ENCODE measurements at places on chromosomes 1 and 21.

DNA sequence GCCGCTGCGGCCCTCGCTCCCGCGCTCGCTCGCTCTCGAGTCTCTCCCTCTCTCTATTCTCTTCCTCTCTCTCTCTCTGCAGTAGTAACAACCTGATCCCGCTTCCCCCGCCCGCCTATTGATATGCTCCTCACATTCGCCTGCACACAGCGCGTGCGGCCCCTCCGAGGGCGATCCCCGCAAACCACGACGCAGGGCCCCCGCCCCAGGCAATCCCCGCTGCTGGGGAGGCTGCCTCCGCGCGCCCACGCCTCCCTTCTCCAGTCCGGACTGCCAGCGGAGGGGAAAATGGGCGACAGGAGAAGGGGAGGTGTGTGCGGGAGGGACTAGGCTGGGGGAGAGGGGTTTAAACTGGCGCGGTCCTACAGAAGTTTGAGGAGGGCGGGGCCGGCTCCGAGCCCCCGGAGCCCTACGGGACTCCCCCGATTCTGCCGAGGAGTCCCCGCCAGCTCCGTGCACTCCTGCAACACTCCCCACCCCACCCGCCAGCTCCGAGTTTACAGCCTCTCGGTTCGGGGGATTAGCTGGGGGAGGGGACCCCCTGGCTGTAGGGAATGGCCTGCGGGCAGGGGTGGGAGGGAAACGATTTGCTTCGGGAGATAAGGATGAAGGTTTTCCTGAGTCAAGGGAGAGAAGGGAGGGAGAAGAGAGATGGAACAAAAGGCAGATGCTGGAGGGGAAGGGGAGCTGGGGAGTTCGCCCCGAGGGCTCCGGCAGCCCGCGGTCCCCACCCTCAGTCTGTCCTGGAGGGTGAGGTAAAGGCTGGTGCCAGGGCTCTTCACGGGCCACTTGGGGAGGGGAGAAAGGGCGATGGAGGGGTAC lies 66.6 kb downstream of the SYT2 start:
- no peak for DNase-seq

- no peak for DNase-seq
These were observed 68.6 kb downstream of the RPAP2 start for GRCh38 chr1:92367496-92367895.

DNA sequence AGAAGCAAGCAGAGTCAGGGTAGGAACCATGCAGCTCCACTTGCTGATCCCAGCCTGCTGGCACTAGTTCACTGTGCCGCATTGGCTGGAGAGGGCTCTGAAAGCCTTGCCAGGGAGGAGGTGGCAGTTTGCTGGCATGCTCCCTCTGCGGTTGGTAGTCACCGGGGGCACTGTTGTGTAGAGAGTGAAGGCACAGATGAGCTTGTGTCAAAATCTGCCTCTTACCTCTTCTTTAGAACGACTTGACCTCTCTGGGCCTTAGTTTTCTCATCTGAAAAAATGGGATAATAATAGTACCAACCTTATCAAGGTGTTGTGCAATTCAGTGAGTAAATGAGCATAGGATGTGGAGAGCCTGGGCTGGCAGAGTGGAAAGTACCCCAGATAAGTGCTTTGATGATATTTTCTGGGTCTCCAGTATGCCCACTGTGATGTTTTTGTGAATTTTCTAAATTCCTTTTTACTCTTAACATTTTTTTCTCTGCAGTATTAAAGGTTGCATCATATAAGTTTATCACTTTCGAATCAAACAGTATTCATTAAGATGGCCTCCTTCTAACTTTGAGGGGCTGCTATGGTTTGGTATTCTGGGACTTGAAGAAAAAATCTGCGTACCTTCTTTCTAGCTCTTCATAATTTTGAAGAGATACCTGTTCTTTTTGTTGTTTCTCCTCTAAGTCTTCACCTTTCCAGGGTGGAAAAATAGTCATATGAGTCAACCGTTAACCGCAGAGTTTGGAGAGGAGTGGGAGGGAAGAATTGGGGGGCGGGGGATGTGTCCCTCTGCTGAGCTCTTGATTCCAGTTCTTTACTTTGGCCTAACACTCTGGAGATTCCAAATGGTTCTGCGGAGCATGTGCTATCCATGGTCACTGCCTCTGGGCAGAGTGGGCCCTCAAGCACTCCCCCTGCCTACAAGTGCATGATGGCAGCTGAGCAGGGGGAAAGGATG lies 26.8 kb downstream of the SZRD1 start:
- DNase-seq = no peak

- DNase-seq = no peak
These were observed 13.3 kb downstream of the COL9A2 start for GRCh38 chr1:40303790-40304189.

GRCh38 chr1:102219463-102219862 lies 222.7 kb upstream of the OLFM3 start:
- DNase-seq = no peak

DNA sequence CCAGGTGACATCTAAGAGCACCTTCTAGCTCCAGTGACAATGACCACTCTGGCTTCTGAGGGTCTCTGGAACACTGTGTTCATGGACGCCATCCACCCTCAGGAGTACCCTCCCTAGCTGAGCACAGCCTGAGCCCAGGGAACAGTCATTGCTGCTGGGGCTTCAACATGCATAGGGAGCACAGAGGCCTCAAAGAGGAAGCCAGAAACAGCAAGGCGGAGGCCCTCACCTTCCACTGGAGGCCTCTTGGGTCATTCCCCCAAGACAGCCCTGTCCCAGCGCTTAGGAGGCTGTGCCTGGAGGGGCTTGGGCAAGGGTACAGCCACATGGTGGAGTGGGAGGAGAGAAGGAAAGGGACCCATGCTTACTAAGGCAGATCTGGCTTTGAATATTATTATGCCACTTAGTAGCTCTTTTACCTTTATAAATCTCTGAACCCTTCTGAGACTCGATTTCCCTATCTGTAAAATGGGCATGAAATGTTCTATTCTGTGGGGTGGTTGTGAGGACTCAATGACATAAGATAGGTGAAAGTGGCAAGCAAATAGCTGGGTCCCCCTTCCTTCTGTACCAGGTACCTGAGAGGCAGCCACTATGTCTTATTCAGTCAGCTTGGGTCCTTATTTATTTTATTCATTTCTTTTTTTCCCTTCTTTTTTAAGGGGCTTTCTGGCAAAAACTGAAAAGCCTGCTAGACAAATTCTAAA lies 32.8 kb downstream of the PTAFR start:
- DNase-seq = no peak

- no peak for DNase-seq
These were observed 45.9 kb downstream of the CAMSAP2 start for GRCh38 chr1:200784576-200784975.

GRCh38 chr1:24503059-24503751 lies 569 bp downstream of the RCAN3 start:
- DNase-seq = no peak

- no peak for DNase-seq
These were observed 38.5 kb downstream of the EDEM3 start for GRCh38 chr1:184716158-184716557.

GRCh38 chr1:247332623-247333361 lies 1.1 kb upstream of the ZNF496 start:
- DNase-seq = peak; percentile 84

DNA sequence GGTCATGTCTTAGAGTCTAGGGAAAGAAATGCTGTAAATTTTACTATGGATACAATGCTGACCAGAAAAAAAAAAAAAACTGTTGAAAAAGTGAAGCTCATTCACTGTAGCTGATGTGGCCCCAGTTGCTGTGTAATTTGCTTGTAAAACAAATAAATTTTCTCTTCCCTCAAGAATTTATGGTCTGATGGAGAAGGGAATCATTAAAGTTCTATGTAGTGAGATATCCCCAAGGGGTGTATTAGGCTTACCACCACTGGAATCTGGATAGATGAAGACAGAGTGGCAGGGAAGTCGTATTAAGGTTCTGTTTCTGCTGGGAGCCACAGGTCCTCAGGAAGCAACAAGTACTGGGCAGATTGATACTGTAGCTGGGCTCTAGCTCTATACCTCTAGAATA lies 860.0 kb downstream of the LTN1 start:
- no peak for DNase-seq

- no peak for DNase-seq
These were observed 6.5 kb downstream of the RUNX3 start for GRCh38 chr1:24923485-24924113.

DNA sequence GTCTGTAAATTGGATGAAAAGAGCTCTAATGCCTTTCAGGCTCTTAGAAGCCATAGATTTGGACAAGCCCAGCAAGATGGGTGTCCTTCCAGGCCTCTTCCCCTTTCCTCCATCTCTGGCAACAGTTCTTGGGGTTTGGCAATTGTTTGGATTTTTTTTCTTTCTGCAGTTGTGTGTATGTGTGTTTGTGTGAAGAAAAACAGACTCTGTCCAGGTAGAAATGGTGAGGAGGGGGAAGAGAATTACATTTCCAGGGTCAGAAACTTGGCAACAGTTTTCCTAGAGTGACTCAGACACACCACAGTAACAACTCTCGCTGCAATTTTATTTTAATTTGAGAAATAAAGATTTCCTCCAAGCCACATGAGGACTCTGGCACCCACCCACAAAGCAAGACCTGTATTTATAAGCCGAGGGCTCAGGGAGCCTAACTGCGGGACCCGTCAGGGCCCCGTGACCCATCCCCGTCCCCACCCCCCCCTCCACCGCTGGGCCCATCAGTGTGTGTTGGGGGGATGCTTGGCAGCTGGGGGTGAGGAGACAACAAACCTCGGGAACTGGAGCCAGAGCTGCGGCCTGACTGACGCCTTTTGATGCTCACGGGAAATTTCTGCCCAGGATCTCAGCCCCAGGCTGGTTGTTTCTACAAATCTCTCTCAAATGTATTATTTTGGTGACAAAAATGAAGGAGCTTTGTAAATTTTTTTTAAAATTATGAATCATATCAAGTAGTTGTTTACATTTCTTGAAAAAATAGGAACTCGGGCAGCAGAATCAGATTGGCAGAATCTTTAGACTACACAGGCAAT lies 4.4 kb downstream of the TMEM200B start:
- DNase-seq = no peak

GRCh38 chr1:59499273-59499942 lies 202.5 kb downstream of the FGGY start:
- DNase-seq = no peak

GRCh38 chr1:74908797-74909196 lies 175.8 kb downstream of the TYW3 start:
- DNase-seq = no peak

- no peak for DNase-seq
These were observed 19.2 kb upstream of the MTARC1 start for GRCh38 chr1:220767312-220768125.

DNA sequence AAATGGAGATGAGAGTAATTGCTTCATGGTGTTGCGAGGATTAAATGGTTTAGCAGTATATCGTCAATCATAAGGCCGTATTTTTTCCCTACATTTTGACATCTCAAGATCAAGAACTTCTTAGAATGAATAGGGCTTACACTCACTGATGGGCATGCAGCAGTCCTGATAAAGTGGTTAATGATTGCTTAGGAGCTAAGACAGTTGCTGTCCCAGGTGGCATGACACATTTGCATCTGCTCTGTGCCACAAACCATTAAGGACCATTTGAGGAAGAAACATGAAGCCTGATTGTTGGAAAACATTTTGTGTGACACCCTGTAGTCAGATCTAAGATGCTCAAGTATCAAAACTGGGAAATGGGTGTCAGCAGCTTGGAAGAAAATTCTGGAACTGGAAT lies 81.0 kb upstream of the SGIP1 start:
- DNase-seq = no peak

- DNase-seq = no peak
These were observed 37.8 kb upstream of the TMPRSS2 start for GRCh38 chr21:41545500-41546359.

DNA sequence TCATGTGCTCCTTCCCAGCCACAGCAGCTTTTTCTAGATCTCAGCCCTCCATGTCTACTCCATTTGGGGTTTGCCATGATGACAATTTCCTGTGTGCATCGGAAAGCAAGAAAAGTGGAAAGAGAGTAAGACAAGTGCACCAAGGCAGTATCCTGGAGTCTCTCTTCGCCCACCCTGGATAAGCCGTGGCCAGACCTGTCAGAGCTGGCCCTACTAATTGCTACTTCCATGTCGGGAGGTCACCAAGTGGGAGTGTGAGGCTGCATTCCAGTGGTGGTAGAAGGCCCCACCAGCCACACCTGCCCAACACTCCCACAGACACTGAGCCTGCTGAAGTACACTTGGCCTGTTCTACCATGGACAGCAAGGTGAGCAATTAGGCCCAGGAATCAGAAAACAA lies 14.0 kb upstream of the LORICRIN start:
- no peak for DNase-seq

- DNase-seq = no peak
These were observed 1.3 kb upstream of the CYB5R1 start for GRCh38 chr1:202968351-202968750.

- DNase-seq = no peak
These were observed 8.3 kb downstream of the PPFIA4 start for GRCh38 chr1:203034422-203035110.

- no peak for DNase-seq
These were observed 41.3 kb downstream of the TCP10L start for GRCh38 chr21:32543975-32544374.

GRCh38 chr1:91567583-91567982 lies 66.9 kb downstream of the CDC7 start:
- DNase-seq = no peak

DNA sequence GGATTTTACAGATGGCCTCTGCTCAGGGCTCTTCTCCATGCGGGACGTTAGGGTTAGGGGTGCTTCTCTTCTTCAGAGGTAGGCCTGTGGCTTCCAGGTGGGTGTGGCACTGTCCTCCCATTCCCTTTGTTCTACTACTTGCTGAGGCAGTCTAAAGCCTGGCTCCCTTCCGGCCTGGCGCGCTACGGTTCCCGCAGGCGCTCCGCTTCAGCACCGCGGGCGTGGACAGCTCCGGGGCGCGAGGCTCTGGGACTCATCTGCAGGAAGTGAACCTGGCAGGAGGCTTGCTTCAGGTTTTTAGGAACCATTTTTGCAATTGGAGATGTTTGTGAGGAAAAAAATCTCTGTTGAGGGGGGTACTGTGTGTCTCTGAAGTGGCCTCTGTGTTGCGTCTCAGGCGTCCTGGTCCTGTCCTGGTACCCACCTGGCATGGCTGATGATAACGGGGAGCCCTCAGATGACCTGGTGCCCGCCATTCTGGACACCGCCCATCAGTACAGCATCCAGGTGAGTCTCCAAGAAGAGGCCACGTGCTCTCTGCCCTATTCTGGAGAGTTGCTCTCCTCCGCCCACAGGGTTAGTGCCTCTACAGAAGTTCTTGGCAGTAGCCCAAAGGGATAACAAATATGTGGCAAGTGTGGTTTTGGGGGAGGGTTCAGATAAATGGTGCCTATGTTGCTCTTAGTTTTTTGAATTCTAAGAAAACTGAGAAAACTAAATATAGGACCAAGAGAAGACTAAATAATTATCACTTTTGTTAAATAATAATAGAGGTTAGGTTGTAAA lies 1.9 kb downstream of the MANEAL start:
- DNase-seq = no peak

GRCh38 chr21:45451771-45452182 lies 46.8 kb downstream of the COL18A1 start:
- DNase-seq = peak; percentile 62
